Activated CD8-positive, alpha-beta T cell treated with anti-CD3 and anti-CD28 coated beads for 36 hours (primary cell): ENCODE measurements at places on chromosomes 4 and X. TPM values are rescaled to one million over a fixed set of nuclear protein-coding genes. Genes with fewer than 3 reads are reported as not detected.

The ZNF595 gene
- total RNA-seq, result 5.8 TPM

The DKK2 gene
- not detected for total RNA-seq

DNA sequence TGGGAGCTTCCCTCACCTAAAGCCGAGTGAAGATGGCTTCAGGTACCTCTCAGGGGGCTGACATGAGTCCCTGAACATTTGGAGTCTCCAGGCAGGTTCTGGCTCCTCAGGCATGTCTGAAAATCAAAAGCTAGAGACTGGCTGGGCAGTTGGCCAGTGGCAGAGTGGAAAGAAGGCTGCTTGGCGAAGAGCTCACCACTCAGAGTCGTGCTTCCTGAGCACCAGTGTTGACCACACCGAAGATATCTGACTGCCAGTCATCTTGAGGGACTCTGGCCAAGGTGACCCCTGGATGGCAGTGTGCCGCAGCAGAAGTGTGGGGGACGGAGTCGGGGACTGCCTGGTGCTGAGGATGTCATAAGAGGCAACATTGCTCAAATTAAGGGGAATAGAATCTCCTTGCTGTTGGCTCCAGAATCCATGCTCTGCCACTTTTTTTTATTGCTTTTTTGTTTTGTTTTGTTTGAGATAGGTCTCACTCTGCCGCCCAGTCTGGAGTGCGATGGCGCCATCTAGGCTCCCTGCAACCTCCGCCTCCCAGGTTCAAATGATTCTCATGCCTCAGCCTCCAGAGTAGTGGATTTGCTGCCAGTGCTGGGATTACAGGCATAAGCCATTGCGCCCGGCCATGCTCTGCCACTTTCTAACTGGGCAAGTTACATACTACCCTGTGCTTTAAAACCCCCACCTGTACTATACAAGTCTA is 172.5 kb upstream of the GATB start:
- DNase-seq, result no peak

The GLRA3 gene
- not detected for total RNA-seq

The GPAT3 gene
- 2.7 TPM for total RNA-seq

The ITGB1BP2 gene
- total RNA-seq, result 6.7 TPM

DNA sequence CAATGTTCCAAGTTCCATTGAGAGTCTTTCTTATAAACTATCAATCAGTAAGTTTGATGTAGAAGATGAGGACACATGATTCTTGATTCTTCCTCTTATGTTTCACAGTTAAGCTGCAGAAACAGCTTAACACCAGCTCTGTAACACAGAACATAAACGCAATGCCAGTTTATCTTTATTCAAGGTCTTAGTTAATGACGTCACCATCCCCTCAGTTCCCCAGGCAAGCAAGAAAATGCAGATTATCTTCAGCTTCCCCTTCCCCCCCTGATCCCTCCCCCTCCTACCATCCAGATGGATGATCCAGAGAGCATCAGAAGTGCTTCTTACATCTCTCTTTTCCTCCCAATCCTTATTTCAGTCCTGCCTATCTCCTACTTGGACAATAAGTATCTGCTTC is 4.4 kb upstream of the SH3RF1 start:
- DNase-seq, result no peak

The C4orf54 gene
- not detected for total RNA-seq

The WAS gene
- 81.9 TPM for total RNA-seq

The SLC25A14 gene
- total RNA-seq, result 6.7 TPM

DNA sequence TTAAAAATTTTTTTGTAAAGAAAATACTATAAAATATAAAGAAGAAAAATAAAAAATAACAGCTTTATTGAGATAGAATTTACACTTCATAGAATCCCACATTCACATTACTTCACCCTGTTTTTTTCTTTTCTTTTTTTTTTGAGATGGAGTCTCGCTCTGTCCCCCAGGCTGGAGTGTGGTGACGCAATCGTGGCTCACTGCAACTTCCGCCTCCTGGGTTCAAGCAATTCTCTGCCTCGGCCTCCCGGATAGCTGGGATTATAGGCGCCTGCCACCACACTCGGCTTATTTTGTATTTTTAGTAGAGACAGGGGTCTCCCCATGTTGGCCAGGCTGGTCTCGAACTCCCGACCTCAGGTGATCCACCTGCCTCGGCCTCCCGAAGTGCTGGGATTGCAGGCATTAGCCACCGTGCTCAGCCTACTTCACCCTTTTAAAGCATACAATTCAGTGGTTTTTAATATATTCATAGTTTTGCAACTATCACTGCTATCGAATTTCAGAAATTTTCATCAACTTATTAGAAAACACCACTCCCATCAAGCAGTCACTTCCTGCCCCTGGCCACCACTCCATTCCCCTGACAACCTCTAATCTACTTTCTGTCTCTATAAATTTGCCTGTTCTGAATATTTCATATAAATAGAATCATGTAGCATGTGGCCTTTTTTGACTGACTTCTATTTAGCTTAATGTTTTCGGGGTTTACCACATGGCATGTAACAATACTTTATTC is 48.7 kb downstream of the TMEM131L start:
- no peak for DNase-seq

- no peak for DNase-seq
Observed at GRCh38 chr4:184544788-184545409, 70.5 kb upstream of the IRF2 start.

DNA sequence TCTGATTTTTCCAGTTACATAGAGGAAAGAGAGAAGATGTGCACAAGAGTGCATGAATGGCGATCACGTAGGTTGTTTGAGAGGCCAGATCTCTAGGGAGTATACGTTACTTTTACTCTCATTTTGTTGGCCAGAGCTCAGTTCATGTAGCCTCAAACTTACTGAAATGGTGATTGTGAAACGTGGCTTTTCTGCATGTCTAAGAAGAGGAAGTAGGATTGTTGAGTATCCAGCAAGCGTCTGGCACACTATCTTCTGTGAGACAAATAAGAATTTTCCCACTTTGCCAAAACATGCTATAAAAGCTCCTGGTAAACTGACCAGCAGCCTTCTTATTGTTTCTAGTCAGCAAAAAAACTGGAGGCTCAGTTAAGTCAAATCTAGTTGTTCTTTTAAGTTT is 264.5 kb upstream of the EMCN start:
- no peak for DNase-seq

- DNase-seq, result no peak
Observed at GRCh38 chrX:129733335-129733734, 5.4 kb upstream of the XPNPEP2 start.

The SPANXC gene
- not detected for total RNA-seq

DNA sequence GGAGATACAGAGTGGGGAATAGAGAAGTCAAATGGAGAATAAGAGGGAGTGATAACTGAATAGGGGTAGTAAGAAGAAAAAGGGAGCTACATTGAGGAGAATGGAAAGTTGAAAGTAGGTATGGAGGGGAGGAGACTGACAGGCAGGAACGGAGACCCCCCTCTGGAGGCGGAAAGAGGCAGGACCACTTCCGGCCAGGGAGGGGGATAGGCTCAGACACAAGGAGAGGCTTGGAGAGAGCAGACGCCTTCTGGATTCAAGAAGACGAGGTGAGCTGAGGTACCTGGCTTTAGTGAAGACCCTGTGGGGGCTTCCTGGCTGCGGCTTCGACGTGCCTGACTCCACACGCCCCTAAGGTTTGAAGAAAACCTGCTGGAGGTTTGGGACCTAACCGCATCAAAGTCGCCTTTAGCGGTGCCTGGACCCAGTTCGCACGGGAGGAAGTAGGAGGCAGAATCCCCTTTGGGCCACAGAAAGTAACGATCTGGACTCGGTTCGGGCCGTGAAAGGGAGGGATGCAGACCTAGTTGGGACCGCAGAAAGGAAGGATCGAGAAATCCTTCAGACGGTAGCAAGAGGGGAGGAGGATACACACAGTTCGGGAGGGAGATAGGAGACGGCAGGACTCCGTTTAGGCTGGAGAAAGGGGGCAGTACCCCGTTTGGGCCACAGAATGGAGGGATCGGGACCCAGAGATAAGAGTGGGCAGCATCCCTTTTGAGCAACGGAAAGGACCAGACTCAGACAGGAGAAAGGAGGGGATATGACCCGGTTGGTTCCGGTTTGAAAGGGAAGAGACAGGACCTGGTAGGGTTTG is at the start of gene TRO:
TRO (plus strand) TSS at position 215 of the 817 bp plus-strand sequence. CDS start 1,423 bp downstream, outside the sequence.
- DNase-seq, result peak; percentile 8

The RTL9 gene
- not detected for total RNA-seq

- no peak for DNase-seq
Observed at GRCh38 chr4:70531981-70532380, 13.6 kb downstream of the AMTN start.

The RNF150 gene
- total RNA-seq, result 0.43 TPM

The RHOXF2 gene
- total RNA-seq, result not detected

- no peak for DNase-seq
Observed at GRCh38 chrX:15165832-15166231, 104.1 kb downstream of the ASB9 start.
